C1 segment of cervical spinal cord (tissue), 14 donors: ENCODE measurements at places on chromosomes 2 and 18.

DNA sequence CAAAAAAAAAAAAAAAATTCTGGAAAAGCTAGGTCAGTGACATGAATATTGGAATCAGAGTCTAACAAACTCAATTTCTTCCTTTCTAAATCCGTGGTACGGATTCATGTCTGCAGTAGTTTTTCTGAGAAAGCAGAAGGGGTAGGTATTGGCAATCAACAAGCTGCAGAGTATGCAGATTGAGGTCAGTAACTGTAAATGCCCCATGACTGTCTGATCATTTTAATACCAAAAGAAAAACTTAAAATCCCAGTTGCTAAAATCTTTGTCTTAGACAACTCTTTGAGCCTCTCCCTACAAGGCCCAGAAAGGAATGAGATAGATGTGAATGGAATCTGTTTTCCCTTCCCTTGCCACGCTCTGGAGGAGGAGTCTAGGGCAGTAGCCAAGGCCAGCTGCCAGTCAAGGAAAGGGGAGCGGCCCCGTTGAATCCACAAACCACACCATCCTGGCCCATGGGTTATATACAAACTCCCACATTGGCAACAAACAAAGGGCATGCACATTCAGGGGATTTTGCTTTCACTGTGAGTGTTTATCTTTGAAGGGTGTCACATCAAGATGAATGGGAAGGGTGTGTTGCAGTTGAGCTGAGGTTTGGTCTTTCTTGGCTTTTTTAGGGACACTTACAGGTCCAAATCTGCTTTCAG lies 6.1 kb upstream of the CASP8 start:
- no peak for DNase-seq

DNA sequence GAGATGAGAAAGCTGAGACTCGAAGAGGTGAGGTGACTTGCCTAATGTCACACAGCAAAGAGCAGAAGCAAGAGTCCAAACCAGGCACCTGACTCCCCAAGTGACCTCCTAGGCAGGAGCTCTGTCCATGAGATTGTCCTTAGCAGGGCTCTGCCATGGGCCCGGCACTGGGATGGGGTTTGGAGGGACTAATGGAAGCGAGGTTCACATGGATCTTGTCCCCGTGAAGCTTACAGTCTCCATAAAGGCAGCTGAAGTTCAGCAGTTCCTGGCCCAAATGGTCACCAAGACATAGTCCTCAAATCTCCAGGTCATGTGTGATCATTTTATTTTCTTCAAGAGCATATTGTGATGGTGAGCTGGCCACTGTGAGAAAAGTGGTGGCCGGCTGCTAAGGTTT lies 57.0 kb upstream of the AFF3 start:
- no peak for DNase-seq

DNA sequence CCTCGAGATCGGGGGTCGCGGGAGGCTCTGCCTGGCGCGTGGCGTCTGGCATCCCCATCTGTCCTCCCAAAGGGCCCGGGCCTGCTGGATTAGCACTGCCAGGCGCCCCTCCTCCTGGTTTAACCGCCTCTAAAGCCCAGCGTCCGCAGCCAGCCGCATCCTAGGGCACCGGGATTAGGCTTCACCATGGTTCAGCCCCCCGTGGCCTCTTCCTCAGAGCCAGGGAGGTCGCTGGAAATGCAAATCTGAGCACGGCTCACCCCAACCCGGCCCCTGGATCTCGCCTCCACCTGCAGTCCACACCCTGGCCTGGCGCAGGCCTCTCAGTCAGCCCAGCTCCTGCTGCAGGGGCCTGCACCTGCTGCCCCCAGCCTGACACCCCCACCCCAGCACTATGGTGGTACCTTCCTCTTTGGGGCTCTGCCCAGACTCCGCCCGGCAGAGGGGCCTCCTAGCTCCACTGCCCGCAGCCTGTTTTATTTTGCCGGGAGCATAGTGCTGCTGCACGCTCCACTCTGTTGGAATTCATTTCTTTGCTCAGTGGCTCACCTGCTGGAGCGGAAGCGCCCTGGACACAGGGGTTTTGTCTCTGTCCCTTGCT lies 13.2 kb downstream of the PRELID3A start:
- no peak for DNase-seq

DNA sequence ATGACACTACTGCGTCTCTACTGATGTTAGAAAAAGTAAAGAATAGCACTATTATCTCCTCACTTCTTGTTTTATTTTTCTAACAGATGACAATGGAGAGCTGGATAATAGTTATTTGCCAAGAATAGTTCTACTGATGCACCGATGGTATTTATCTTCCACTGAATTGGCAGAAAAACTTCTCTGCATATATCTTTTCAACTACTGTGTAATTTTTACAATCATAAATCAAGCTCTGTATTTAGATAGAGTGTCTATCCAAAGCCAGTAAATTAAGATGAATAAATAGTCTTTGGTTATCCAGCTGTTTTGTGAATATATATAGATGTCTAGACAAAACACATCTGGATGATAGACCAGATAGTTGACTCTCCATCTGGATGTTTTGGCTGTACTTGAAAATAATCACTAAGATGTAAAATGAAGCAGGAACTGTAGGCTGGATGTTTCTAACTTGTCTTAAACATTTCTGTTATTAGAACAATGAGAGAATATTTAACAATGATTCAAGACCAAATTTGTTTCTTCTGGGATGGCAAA lies 40.1 kb downstream of the RASGRP3 start:
- no peak for DNase-seq

GRCh38 chr2:39144416-39144815 lies 23.6 kb upstream of the SOS1 start:
- no peak for DNase-seq

DNA sequence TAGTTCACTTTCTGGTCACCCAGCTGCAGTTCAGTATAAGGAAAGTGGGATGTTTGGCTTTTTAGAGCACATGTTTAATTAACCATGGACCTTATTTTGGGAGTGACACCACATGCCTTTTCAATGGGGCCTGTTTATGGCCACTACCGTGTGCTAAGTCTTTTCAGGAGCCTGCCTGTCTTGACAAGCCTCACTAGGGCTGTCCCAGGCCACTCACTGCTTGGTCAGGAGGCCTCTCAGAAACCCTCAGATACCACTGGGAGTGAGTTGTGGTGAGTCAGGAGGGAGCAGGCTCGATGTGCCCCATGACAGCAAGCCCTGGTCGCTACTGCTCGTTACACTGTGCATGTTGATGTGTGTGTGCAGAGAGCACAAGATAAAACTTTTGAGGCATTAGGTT lies 123.0 kb downstream of the MAP4K4 start:
- no peak for DNase-seq

- DNase-seq: no peak
These were observed 890.4 kb downstream of the TRIB2 start for GRCh38 chr2:13607139-13607538.

DNA sequence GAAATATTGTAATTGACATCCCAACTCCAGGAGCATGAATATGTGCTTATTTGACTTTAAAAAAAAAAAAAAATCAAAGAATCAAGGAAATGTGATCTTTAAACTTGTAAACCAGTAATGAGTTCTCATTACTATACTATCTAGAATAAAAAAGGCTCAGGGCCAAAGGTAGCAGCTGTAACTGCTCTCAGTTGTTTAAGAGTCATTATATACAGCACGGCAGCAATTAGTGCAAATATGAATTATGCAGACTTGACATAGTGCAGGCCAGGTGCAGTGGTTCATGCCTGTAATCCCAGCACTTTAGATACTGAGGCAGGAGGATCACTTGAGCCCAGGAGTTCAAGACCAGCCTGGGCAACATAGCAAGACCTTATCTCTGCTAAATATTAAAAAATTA lies 125.7 kb upstream of the TTC39C start:
- DNase-seq: no peak

GRCh38 chr18:59276047-59276446 lies 2.8 kb upstream of the RAX start:
- DNase-seq: no peak

- no peak for DNase-seq
These were observed 115.4 kb downstream of the GATA6 start for GRCh38 chr18:22284581-22285360.

GRCh38 chr2:113967272-113967671 lies 77.4 kb downstream of the ACTR3 start:
- DNase-seq: no peak

- DNase-seq: no peak
These were observed 11.4 kb upstream of the CNDP1 start for GRCh38 chr18:74522635-74523548.
